ENCODE measurements at places on chromosomes 6 and 20. TPM values are rescaled to one million over a fixed set of nuclear protein-coding genes. Genes with fewer than 3 reads are reported as not detected.

HLA-DQA1 gene
- not detected for total RNA-seq

UBD gene
- total RNA-seq, result not detected

BMP2 gene
- 2.5 TPM for total RNA-seq

SLC16A10 gene
- 0.09 TPM for total RNA-seq

FERMT1 gene
- total RNA-seq, result 26.7 TPM

SLC22A2 gene
- total RNA-seq, result not detected

RHAG gene
- not detected for total RNA-seq

MLN gene
- total RNA-seq, result not detected

AKAP7 gene
- 2.8 TPM for total RNA-seq

NAA20 gene
- total RNA-seq, result 68.0 TPM

PRSS35 gene
- 0.07 TPM for total RNA-seq

RNF182 gene
- total RNA-seq, result not detected

LRRN4 gene
- total RNA-seq, result 0.14 TPM

SYTL3 gene
- 1.5 TPM for total RNA-seq

ATF6B gene
- total RNA-seq, result 20.4 TPM

EMILIN3 gene
- not detected for total RNA-seq

HLA-E gene
- 131 TPM for total RNA-seq

NRM gene
- total RNA-seq, result 13.3 TPM

MTG2 gene
- total RNA-seq, result 30.9 TPM

BRD2 gene
- total RNA-seq, result 103 TPM

GDAP1L1 gene
- total RNA-seq, result not detected

UST gene
- total RNA-seq, result 6.6 TPM

MROH8 gene
- total RNA-seq, result 1.2 TPM

ADTRP gene
- 1.8 TPM for total RNA-seq

SASH1 gene
- total RNA-seq, result 6.3 TPM

RAD21L1 gene
- not detected for total RNA-seq

GCNT2 gene
- total RNA-seq, result 5.8 TPM

CALHM4 gene
- not detected for total RNA-seq

PPIL6 gene
- total RNA-seq, result 2.0 TPM

SLC52A3 gene
- total RNA-seq, result 0.42 TPM

PRPF6 gene
- 43.2 TPM for total RNA-seq
